ENCODE measurements at places on chromosomes 6 and 20.

DNA sequence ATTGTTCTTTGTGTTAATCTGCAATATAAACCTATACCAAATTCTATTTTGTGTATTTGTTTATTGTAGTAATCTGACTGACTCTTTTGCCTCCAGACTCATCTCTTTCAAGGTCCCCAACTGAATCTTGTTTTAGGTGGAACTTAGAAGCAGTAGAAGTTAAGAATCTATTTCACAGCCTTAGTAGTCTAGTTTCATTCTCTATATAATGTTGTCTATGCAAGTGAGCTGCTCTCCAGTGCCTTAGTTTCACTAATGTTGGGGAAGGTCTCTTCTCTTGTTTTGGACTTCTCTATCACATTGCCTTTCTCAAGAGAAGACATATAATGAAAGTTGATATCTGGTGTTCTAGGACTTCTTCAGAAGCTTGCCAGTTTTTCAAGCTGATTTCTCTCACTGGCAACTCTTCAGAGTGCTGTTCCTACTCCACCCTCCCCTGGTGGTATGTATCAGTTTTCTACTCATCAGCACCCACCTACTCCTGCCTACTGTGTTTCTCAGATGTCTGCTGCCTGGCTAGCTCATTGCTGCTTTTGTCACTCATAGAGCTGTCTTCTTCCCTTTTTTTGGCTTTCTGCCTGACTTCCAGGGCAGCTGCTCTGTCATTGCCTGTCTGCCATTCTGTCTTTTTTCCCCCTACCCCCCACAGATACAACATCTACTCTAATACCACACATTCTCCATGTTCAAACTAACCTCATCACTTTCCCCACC, 82.1 kb downstream of the PTPRA start:
- DNase-seq = no peak

GRCh38 chr6:81534934-81535465, 217.5 kb downstream of the TENT5A start:
- DNase-seq = no peak

DNA sequence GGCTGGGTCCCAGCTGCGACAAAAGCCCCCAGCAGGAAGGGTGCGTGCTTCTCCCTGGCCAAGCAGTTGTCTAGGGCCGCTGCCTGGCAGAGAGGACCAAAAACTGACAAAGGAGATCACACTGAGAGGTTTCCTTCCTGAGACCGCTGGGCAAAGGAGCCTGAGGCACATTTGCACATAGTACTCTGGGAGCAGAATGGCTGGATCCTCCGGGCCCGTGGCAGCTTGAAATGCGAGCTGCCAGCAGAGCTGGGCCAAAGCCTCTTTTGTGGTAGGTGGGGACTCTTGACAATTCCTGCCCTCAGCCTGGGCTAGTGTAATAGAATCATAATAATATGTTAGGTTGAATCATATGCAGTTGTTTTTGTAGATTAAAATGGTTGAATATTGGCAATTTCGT, 33.1 kb upstream of the RNF8 start:
- no peak for DNase-seq

DNA sequence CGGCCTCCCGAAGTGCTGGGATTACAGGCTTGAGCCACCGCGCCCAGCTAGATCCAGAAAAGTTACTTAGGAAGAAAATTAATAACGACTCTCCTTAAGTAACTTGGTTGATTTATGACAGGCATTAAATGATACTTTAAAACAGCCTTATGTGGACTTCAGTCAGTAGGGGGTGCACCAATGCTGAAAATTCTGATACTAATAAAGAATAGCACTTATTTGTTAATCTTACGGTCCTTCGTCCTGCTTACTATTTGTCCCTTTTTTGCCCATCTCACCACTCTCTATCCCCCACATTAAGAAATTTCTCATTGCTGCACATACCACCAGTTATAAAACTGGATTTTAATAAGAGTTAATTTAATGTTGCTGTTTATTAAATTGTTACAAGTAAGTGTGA, 12.7 kb upstream of the PRELID3B start:
- peak; percentile 27 for DNase-seq

GRCh38 chr6:56091159-56091869, 156.1 kb downstream of the COL21A1 start:
- no peak for DNase-seq
